ENCODE measurements at places on chromosomes 6 and 20.

GRCh38 chr6:14983599-14984518, 262.0 kb upstream of the JARID2 start:
- DNase-seq: no peak

DNA sequence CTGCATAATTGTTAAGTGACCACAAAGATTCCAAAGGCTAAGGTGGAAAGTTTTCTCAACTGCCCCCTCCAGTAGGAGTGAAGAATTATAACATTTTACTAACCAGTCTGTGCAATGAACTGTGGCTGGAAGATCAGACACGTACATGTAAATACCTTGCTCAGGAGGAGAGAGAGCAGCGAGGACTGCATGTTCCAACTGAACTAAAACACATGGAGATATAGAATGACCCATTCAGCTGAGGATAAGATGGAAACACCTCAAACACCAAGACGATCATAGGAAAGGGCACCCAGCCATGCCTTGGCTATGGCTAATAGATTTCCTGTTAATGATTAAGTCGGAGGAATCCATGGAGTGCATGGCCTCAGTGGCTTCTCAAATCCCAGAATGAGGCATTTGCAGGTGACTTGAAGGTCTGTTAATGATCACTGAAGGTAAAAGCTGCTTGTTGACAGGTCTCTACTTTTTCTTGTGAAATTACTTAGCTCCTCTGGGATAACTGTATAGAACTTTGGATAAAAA, 875.6 kb downstream of the TFAP2A start:
- no peak for DNase-seq

GRCh38 chr6:49269190-49269589, 193.9 kb downstream of the MMUT start:
- no peak for DNase-seq

GRCh38 chr6:141969201-141969600, 163.5 kb upstream of the GJE1 start:
- DNase-seq: no peak

GRCh38 chr6:169964486-169965180, 213.2 kb downstream of the ERMARD start:
- DNase-seq: no peak

DNA sequence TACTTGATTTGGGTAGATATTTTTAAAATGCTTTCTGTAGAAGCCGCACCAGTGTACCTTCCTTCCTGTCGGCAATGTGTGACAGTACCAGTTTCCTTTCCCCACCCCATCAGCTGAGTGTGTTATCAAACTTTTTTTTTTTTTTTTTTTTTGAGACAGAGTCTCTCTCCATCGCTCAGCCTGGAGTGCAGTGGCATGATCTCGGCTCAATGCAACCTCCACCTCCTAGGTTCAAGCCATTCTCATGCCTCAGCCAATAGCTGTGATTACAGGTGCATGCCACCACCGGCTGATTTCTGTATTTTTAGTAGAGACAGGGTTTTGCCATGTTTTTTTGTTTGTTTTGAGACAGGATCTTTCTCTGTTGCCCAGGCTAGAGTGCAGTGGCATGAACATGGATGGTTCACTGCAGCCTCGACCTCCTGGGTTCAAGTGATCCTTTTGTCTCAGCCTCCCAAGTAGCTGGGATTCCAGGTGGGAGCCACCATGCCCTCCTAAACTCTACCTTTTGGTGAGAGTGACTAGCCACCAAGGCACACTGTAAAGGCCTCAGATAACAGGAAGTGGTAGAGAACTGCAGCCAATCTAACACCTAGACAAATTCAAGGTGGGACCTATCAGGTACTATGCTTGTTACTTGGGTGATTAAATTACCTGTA, 26.5 kb upstream of the ZBTB22 start:
- DNase-seq: no peak

- DNase-seq: no peak
Observed at GRCh38 chr20:22796469-22797077, 212.2 kb upstream of the FOXA2 start.

GRCh38 chr6:89952686-89953085, 58.4 kb downstream of the GJA10 start:
- DNase-seq: no peak

DNA sequence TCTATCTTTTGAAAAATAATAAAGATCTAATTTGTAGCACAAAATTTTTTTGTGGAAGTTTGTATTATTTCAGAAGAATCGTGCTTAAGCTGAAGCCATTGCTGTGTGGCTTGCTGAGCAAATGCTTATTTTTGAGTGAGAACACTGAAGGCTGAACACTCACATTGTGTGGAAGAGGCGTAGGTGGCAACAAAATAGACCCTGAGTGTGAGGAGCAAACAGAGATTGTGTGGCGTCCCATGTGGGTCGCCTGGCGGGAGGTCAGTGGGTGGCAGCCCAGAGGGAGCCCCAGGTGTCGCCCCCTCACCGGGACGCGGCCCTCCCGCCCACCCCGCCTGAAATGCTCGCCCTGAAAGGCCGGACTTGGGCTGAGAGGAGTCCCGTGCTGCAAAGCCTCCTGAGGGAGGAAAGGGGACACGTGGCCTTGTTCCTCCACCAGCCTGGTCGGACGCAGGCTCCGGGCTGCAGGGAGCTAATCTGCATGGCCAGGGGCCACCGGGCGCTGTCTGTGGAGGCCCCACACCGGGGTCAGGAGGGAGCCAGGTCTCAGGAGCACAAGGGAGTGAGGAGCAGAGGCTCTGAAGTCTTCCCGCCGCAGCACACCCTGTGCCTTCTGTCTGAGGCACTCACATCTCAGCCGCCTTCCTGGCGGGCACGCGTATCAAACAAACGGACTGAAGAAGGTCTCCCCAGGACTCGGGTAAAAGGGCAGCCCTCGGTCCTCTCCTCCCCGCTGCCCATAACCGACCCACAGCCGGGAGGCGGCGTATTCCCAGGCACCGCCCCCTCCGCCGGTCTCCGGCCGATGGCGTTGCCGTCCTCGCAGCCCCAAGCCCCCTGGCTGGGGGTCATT, 15.9 kb downstream of the DDO start:
- peak; percentile 32 for DNase-seq

DNA sequence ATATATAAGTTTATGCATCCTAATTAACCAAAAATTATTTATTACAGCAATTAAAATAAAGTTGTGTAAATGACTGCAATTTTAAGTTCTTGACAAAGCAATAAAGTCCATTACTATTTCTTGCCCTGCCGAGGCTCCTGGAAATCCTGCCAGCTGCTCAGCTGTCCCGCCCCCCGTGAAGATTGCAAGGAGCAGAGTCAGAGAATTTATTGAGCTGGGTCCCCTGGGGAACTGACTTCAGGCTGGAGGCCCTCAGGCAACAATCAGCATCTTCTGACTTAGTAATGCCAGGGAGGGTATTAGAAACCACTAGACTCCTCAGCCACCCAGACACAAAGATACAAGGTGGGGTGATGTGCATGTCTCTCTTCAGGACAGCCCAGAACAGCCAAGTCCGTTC, 92.3 kb downstream of the EDN3 start:
- no peak for DNase-seq

GRCh38 chr6:140252099-140252498, 877.7 kb upstream of the CITED2 start:
- DNase-seq: no peak

DNA sequence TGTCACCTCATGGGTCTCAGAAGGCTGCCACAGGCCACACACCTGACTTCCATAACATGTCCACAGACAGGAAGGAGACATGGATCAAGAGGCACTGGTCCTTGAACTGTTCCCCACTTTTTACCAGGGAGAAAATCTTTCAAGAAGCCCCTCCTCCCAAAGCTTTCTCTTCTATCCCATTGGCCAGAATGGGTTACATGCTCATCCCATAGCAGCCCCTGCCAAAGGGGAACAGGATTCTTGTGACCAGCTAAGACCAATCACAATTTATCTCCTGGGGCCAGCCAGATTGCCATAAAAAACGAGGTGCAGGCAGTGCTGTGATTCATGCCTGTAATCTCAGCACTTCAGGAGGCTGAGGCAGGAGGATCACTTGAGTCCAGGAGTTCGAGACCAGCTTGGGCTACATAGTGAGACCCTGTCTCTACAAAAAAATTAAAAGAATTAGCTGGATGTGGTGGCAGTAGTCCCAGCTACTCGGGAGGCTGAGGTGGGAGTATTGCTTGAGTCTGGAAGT, 59.4 kb downstream of the TMEM242 start:
- DNase-seq: no peak

- no peak for DNase-seq
Observed at GRCh38 chr6:5537967-5538366, 276.7 kb downstream of the FARS2 start.

- DNase-seq: no peak
Observed at GRCh38 chr6:97085772-97086171, 161.2 kb downstream of the KLHL32 start.

DNA sequence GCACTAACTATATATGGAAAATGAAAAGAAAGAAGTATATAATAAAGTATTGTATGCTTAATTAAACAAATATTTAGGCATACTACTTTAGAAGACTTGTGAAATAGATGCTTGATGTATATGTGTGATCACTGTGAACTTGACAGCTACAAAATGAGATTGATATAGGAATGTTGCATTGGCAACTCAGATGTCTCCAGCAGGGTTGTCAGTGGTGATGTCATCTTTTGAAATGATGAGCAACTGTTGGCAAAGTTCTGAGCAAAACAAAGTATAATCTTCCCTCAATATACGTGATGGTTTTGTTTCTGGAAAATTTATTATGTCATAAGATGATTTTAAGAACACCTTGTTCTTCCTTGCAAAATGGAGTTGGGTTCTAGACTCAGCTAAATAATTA, 133.8 kb downstream of the ARID1B start:
- DNase-seq: no peak

GRCh38 chr20:6622041-6622440, 145.4 kb upstream of the BMP2 start:
- DNase-seq: no peak

DNA sequence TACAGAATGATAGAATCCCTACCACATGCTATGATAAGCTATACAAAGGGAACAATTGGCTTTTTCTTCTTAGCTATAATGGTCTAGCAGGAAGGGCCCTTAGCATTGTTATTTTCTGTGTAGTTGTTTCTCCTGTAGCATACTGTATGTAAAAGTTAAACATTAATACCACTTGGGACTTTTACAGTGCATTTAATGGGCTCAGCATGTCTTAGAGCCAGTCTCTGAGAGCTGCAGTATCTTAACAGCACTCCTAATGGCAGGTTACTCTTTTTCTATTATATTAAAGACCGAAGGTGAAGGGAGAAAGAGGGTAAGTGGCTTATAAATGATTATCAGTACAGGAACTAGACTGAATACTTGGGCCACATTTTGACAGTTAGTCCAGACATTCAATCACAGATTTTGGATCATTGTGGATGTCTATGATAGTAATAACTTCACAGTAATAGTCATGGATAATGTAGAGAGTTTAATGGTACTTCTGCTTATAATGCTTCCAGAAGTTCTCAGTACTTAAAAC, 290.7 kb downstream of the PHF3 start:
- no peak for DNase-seq

DNA sequence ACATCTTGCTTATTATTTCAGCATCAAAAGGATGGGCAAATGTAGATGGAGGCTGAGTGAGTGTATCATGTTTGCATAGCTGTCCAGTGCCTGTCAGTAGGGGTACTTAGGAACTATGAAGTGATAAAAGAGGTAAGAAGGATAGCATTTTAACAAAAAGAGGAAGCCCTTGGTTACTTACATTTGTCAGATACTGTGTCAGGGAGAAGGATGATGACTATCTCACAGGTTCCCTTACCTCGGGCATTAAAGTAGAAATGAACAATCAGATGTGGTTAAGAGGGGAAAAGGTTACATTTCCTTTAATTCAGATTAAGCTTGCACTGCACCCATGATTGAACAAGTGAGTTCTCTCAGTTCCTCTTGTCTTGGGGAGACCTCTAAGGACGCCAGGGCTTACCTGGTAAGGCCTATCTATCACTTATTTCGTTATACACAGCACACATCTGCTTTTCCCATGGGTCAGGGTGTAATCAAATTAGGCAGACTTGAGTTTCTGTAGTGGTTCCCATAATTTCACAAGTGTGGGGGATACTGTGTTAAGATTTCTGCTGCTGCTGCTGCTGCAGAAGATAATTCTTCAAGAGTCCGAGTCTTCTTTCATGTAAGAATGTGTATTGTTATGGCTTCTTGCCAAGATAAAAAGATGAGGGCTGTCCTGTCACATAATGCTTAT, 4.5 kb downstream of the FOXO3 start:
- DNase-seq: no peak

DNA sequence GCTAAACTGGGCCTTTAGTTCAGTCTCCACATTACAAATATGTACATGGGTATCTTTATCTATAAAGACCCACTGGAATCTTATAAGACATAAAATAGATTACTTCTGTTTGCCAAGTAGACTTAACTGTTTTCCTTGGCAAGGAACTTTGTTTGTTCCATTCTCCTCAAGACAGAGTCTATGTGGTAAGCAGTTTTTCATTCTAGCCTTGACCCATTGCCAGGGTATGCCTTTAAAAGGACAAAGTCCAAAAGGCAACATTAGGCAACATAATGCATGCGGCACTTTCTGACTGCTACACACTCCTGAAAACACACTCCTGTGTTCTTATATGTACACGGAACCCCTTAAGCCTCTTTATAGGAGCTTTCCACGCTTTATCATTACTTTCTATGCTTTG, 20.4 kb downstream of the VNN1 start:
- DNase-seq: no peak
